ENCODE measurements at places on chromosomes 6 and 20.

GRCh38 chr6:26318459-26319404 is 46.3 kb upstream of the BTN3A2 start:
- DNase-seq = no peak

GRCh38 chr6:30006170-30007131 is 54.6 kb upstream of the POLR1H start:
- no peak for DNase-seq

- no peak for DNase-seq
These were observed 9.0 kb downstream of the GSTA3 start for GRCh38 chr6:52900536-52900935.

- DNase-seq = no peak
These were observed 19.8 kb upstream of the SF3B5 start for GRCh38 chr6:144115219-144115618.

- DNase-seq = no peak
These were observed 9.9 kb upstream of the HIVEP2 start for GRCh38 chr6:142954844-142955243.

DNA sequence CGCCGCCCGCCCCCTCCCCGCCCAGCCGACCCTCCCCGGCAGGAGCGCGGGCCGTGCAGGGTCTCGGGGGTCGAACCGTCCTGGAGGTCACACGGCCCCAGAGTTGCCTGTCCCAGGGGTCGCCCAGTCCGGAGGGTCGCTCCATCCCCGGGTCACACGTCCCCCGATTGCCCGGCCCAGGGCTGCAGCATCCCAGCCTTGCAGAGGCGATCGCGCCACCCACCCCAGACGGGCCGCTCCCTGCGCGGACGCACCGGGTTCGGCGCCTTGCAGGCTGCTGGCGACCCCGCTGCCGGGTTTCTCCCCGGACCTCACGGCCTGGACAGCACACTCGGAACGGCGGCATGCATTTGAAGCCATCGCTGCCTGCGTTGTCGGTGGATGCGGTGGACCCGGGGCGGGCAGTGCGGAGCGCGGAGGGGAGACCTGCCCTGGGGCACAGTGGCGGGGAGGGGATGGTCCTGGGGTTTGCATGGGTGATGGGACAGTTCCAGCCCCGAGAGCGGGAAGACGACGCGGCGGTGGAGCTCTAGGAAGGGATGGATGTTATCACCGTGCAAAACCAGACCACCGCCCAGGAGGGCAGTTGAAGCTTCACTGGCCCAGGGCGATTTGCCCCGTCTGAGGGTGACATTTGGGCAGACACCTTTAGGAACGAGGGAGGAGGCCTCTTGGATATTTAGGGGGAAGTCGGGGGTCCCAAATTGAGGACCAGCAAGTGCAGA is 22.7 kb upstream of the FRMD1 start:
- DNase-seq = no peak

- DNase-seq = no peak
These were observed 576.4 kb downstream of the HDGFL1 start for GRCh38 chr6:23145781-23146180.

All from thymus (tissue), 14 donors.